ENCODE measurements at places on chromosomes 2 and 18.

GRCh38 chr18:49815927-49816326, 2.6 kb upstream of the ACAA2 start:
- no peak for DNase-seq

- DNase-seq, result no peak
Observed at GRCh38 chr2:205407984-205408383, 274.3 kb upstream of the NRP2 start.

GRCh38 chr2:217953531-217953932, 49.3 kb downstream of the TNS1 start:
- no peak for DNase-seq

DNA sequence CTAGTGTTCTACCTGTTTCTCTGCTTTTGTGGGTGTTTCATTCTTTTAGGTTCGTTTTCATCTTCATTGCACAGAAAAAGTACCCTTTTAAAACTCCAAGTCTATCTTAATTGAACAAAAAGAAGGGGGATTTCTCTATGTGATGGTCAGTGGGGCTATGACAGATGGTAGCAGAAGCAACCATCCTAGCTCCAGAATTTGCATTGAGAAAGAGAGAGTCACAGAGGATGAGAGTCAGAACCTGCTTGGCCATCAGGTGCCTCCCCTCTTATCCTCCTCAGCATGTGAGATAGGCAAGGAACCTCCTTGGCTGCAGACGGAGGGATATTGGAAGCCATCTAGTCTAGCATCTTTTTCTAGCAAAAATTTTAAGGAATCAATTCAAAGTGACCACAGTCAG, 398.0 kb upstream of the DCC start:
- DNase-seq, result no peak

DNA sequence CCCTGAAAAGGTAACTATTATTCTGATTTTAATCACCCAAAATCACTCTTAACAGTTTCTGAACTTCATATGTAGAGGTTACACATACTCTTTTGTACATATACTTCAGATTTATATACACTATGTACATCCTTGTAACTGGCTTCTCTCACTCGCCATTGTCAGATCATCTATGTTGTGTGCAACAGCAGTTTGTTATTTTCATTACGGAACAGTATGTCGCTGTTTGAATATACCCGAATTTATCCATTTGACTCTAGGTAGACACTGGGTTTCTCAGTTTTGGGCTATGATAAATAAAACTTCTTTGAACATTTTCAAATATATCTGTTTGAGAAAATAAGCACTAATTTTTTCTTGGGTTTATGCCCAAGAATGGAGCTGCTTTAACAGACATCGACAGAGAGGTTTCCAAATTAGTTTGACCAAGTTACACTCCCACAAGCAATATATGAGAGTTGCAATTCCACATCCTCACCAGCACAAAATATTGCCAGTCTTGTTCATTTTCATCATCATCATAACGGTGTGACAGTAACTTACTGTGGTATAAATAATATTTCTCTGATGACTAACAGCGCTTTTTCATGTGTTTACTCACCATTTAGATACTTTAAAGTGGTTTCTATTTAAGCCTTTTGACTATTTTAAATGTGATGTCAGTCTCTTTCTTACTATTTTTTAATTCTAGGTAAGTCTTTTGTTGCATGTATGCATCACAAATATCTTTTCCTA, 80.9 kb downstream of the SMC6 start:
- DNase-seq, result no peak

DNA sequence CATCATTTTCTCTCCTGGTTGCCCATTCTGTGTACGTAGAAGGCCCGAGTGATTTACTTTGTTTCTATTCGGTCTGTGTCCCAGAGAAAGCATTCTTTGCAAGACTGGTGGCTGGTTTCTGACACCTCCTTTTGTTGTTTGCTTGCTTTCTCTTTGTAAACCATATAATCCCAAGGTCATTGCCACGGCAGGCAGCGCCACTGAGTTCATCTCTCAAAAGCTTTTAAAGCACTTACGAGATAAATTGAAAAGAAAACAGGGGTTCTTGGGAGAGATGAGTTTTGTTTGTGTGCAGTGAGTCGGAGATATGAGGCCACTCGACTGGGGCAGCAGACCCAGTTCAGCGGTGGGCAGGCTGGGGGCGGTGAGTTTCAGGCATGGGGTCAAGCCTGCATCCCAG, 137.6 kb downstream of the NCK2 start:
- DNase-seq, result no peak

DNA sequence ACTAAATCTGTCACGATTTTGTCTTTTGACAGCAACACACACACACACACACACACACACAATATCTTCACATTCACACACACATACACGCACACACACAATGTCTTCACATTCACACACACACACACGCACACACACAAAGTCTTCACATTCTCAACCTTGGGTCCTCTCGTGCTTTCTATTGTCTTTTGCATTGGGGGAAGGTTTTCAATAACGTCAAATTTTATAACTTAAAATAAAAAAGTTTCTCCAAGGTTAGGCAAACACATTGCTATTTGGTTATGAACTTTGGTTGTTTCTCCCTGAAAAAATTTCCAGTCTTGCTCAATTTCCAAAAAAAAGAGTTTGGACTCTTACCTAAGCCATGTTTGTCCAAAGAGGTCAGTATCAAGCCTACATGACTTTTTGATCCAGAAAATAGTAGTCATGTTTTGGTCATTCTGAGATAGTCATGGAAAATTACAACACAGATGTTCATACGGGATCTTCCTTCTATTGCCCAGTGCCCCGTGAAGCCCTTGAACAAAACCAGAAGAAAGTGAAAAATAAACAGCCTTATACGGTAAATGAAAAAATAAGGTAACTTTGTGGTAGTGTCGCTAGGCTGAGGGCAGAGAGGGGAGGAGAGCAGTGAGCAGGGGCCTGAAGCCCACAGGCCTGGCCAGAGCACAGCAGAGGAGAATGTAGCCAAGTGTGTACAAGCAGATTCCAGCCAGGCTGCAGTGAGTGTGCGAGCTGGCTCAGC, 542.8 kb upstream of the ID2 start:
- DNase-seq, result no peak

GRCh38 chr2:45269149-45269793, 260.0 kb upstream of the SIX2 start:
- DNase-seq, result no peak

DNA sequence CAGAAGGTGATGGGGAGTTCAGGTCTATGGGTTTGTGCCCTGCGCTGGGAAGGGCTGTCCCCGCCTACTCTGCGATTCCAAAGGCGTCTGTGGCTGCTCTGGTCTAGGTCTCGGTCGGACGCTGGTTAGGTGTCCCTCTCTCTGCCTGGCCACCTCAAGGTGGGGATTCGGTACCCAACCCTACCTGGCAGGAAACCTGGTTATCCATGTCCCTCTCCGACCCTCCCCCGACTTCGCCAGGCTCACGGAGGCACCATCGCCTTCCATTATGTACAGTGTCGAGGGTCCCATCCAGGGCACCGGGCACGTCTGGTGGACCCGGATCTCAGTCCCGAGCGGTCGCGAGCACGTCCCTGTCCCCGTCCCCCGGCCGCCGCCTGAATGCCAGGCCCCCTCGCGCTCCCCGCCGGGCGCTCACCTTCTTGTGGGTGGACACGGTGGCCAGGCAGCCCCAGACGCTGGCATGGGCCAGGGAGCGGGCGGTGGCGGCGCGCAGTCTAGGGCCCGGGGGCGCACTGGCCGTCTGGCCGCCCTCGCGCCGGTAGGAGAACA, 628 bp downstream of the CREG2 start:
- no peak for DNase-seq

DNA sequence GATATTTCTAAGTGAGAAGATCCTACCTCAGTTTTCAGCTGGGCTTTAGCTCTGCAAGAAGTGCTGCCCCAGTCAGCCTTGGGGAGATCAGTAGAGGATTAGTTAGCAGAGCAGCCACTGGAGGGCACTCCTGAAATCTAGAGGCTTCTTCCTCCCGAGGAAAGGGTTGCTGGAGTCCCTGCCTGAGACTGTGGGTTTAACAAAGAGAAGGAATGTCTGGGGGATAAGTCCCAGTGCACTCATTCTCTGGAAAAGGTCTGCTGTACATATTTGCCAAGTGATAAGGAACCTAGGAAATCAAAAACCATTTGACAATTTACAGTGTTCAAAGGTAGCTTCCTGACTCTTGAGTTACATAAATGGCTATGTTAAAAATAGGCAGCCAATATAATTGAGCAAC, 207.2 kb downstream of the SLC8A1 start:
- DNase-seq, result no peak

- DNase-seq, result no peak
Observed at GRCh38 chr18:32469691-32470459, 807 bp downstream of the GAREM1 start.

DNA sequence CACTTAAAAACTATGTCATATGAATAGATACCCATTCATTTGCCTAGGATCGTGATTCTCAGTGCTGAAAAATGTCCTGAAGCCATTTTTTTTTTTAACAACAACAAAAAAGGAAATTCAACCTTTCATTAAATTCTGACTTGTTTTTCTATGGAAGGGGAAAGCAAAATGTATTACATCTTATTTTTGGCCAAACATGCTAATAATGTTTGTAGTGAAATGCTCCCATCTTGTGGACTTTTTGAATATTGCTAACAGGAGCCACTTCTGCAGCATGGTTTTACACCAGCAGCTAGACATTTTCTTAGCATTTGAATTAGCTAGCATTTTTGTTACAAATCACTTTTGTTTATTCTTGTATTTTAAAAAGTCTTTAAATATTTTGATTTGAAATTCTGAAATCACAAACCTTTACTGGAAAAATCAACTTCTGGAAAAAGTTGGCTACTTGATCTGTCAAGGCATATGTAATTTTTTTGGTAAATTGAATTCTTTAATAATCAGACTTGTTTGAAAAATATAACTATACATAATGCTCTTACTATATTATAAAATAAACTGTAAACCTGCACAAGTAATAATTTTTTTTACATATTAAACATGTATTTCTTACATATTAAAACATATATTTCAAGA, 75.8 kb downstream of the KIDINS220 start:
- DNase-seq, result no peak

DNA sequence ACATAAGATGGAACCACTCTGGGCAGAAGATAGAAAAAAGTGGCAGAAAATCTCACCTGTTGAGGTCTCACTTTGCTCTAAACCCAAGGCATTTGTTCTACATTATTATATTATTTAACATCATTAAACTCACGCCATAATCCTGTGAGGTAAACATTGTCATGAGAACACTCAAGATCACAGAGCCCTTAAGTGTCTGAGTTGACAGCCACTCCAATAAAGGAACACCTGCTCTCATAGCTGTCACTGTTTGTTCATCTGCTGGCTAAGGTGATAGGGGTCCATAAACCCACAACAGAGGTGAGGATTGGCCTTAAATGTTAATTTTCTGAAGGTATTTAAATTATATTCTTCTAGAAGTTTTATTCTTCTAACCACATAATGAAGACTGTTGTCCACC, 439.7 kb downstream of the RIT2 start:
- DNase-seq, result no peak

- DNase-seq, result no peak
Observed at GRCh38 chr2:160423126-160423525, 70.5 kb downstream of the RBMS1 start.

DNA sequence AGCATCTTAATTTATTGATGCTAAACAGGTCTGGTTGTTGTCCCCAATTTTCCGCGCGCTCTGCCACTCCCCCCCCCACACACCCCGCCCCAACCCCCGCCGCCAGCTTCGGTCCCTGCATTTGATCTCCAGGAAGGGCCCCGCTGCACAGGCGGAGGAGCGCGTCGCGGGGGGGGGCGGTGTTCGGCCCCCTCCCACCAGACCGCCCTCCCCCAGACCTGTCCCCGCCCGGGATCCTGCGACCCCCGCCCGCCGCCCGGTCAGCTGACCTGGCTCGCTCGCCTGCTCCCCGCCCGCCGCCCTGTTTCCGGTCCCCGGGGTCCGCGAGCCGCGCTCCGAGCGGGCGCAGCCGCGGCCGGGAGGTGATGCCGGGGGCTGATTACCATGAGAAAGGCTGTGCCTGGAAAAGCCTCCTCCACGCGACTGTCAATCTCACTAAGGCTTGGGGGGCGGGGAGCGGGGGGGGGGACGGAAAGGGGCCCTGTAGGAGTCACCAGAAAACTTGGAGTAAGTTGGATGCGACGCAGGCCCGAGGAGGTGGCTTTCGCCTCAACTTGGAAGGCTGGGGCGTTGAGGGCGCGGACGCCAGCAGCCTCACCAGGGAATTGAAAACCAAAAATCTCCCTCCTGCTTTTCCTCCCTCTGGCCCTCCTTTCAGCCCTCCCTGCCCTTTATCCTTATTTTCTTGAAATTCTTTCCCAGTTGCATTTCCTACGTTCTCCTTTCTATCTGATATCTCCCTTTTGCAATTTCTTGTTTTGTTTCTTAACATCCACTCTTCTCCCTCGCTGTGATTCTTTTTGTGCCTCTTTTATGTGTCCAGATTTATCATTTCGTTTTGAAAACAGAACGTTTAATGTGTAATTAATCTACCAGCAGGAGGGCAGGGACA, 4.4 kb upstream of the ZEB2 start:
- DNase-seq, result peak; percentile 70

DNA sequence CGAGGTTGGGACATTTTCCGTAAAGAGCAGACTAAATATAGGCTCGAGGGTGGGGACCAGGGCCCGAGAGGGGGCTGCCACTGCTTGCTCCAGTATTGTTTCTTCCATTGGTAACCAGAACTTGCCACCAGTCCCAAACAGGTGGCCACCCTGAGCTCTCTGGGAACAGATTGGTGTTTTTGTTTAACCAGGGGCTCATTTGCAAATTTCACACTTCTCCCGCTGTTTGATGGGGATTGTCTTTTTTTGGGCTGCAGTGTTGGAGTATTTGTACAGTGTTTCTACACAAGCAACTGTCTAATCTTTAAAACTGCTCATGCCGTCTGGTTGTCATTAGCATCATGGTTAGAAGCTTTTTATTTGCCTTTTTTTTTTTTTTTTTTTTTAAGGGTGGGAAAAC, 8.5 kb downstream of the AGAP1 start:
- DNase-seq, result no peak

GRCh38 chr2:128413718-128414341, 95.2 kb upstream of the HS6ST1 start:
- no peak for DNase-seq

GRCh38 chr2:232522623-232523401, 2.6 kb downstream of the PRSS56 start:
- no peak for DNase-seq

- no peak for DNase-seq
Observed at GRCh38 chr18:76616373-76616772, 121.3 kb upstream of the ZNF516 start.

DNA sequence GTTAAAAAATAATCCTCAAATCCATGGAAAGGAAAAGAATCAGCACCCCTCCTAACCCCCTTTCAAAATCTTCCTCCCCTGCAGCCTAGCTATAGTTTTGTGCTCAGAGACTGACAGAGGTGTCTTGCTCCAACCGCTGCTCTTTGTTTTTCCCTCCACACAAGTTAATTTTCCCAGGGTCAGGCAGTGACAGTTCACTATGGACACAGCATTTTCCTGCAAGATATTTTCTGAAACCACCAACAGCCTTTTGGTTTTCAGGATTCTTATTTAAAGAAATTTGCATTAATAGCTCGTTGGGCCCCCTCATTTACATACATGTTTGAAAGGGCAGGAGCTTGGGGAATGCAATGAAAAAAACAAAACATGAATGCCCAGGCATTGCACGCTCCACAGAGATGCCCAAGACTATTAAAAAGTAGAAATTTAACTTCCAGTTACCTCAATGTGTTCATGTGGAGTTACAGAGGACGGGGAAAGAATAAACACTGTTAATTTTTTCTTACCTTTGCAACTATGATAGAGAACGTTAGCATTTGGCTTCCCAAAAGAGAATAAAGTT, 71.4 kb upstream of the CXCR4 start:
- no peak for DNase-seq

GRCh38 chr2:139518321-139518720, 738.1 kb upstream of the NXPH2 start:
- DNase-seq, result no peak

All from hypothalamus (tissue), 51 donors.